ENCODE measurements at places on chromosomes 5 and 9. TPM values are rescaled to one million over a fixed set of nuclear protein-coding genes. Genes with fewer than 3 reads are reported as not detected.
A peak's percentile ranks its signal among the peaks of the same experiment; 100 is the strongest.

DNA sequence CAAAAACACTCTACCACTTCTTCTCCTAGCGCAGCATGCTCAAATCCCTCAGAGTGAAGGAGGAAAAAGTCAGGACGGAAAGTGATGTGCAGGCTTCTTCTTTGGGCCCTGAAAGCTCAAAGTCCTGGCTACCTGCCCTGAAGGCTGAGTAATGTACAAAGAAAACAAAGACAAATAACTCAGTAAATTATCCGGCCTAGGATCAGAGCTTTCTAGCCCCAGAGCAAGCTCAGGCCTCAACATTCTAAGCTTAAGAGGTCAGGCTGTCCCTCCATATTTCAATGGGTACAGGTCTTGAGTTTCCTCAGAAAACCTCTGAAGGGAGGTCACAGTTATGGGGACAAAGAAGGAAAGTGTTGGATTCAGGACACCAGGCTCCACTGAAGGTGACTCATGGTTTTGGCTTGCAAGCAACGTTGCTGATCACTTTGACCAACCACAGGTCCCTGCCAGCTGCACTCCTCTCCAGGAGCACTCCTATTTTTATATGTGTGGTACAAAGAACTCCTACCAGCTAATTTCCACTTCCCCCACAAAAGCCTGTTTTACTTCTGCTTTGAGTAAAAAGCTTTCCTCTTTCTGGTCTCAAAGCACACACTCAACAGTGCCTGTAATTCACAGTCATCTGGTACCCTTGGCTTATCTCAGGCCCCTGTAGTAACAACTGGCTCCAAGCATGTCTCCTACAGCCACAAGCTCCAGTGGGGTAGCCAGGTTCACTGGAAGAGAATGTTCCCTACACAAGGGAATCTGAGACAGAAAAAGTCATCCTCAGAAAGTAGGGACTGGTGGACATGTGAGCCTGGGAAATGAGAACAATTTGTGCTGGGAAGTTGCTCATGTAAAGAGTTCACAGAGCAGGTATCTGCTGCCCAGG lies 115.7 kb downstream of the UGCG start:
- peaks cover 25% of the 10 kb centered on the region for H3K4me1 ChIP-seq
- peak; percentile 58 for DNase-seq
- no peak overlapping the region for H3K4me3 ChIP-seq
- H3K27me3 ChIP-seq = no peaks in the 10 kb centered on the region

GRCh38 chr9:126234681-126235335 lies 91.8 kb upstream of the MVB12B start:
- no peaks in the 10 kb centered on the region for H3K27me3 ChIP-seq
- no peak overlapping the region for H3K27ac ChIP-seq
- H3K4me1 ChIP-seq = no peaks in the 10 kb centered on the region
- DNase-seq = no peak
- H3K4me3 ChIP-seq = no peak overlapping the region

GRCh38 chr9:9790216-9790872 lies 822.5 kb downstream of the PTPRD start:
- no peak overlapping the region for H3K4me3 ChIP-seq
- DNase-seq = no peak
- no peaks in the 10 kb centered on the region for H3K36me3 ChIP-seq

DNA sequence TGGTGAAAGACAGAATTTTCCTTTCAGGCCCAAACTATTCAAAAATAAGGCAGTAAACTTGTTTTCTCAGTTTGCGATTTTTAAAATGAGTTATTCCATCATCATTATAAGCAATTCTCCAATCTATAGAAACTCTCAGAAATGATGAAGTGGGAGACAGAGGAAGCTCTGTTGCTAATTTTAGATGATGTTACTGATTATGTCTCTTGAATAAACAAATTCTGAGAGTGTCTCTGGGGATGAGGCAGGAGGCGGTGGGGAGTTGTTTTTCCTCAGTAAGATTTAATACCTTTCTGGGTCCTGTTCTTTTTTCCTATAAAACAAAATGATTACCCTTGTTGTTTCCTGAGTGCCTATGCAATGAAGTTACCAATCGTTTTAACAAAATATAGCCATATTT lies 43.9 kb upstream of the TEX48 start:
- no peak for DNase-seq
- no peak overlapping the region for H3K4me3 ChIP-seq
- no peaks in the 10 kb centered on the region for H3K36me3 ChIP-seq

DNA sequence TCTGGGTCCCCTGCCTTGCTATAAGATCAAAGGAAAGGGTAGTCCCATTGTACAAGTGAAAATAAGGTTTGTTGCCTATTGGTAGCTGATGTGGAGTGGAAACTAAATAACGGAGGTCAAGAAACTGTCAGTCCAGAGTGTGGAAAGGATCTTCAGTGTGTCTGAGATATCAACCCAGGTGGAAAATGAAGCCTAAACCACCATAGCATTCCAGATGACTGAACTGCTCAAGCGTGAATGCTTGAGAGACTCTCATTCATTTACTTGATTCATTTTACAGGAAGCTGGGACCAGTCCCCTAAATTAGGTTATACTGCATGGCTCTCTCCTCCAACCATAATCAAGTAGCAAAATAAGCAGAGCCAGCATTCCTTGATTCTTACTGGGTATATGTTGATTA lies 116.0 kb upstream of the SLC28A3 start:
- no peaks in the 10 kb centered on the region for H3K4me1 ChIP-seq
- H3K27ac ChIP-seq = no peak overlapping the region
- no peaks in the 10 kb centered on the region for H3K36me3 ChIP-seq
- no peaks in the 10 kb centered on the region for H3K27me3 ChIP-seq

- H3K4me1 ChIP-seq = no peaks in the 10 kb centered on the region
- H3K27ac ChIP-seq = no peak overlapping the region
- no peaks in the 10 kb centered on the region for H3K36me3 ChIP-seq
- H3K4me3 ChIP-seq = no peak overlapping the region
- H3K27me3 ChIP-seq = no peaks in the 10 kb centered on the region
Observed at GRCh38 chr9:129587487-129588262, 33.2 kb downstream of the C9orf50 start.

DNA sequence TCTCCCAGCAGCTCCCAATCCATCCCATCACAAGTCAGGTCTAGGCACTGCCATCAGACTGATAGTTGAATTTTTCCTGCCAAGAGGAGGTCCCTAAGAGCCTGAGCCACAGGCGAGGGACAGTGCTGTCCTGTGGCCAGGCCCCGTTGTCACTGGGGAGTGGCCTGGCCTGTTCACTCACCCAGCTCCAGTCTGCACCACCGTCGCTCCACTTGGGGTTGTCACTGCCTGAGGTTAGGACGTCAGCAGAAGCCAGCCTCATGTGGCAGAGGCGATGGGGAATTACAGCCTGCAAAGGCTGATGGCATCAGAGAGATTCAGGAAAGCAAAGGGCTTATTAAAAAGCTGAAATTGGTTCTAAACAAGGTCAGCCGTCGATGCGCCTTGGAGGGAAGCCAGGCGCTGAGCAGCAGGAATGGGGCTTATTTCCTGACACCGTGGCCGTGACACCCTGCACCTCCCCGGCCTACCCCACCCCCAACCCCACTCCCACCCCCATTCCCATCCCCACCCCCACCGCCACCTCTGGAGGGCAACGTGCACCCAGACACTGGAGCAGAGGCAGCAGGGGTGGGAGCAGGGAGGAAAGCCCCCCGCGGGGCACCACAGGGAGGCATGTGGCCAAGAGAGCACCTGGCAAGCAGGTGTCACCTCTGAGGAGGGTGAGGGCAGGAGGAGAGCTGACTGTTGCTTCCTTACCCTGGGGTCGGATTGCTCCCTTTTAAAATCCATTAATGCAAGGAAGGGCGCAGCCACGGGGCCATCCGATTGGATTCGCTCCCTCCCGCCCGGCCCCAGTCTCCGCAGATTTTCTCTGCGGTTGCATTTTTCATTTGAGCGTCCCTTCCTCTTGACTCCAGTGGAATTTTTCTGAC lies 3.1 kb upstream of the DBH start:
- DNase-seq = no peak
- H3K27me3 ChIP-seq = no peaks in the 10 kb centered on the region
- H3K36me3 ChIP-seq = no peaks in the 10 kb centered on the region
- no peaks in the 10 kb centered on the region for H3K4me1 ChIP-seq
- no peak overlapping the region for H3K27ac ChIP-seq
- H3K4me3 ChIP-seq = no peak overlapping the region

DNA sequence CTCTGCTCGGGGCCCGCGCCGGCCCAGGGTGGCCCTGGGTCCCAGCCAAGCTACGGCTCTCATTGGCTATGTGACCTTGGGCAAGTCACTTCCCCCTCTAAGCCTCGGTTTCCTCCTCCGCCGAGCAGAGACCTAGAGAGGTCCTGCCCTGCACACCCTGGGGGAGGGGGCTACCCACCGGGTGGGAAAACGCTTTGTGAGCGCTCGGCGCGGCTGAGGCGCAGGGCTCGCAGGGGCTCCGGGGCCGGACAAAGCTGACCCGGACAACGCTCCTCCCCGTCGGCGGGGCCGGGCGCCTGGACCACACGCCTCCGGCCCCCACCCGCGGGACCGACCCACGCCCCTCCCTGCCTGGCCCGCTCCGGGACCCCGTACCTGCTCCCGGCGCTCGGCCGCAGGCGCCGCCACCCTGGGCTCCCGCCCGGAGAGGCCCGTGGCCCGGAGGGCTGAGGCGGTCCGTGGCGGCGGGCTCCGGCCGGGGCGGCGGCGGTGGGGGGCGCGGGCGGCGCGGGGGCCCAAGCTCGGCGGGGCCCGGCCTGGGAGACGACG lies 85.7 kb upstream of the MELK start:
- peaks cover 18% of the 10 kb centered on the region for H3K4me1 ChIP-seq
- DNase-seq = peak; percentile 48
- H3K27me3 ChIP-seq = no peaks in the 10 kb centered on the region
- H3K4me3 ChIP-seq = peak overlapping the region; percentile 81
- H3K27ac ChIP-seq = peak overlapping the region; percentile 96
- no peaks in the 10 kb centered on the region for H3K36me3 ChIP-seq

DNA sequence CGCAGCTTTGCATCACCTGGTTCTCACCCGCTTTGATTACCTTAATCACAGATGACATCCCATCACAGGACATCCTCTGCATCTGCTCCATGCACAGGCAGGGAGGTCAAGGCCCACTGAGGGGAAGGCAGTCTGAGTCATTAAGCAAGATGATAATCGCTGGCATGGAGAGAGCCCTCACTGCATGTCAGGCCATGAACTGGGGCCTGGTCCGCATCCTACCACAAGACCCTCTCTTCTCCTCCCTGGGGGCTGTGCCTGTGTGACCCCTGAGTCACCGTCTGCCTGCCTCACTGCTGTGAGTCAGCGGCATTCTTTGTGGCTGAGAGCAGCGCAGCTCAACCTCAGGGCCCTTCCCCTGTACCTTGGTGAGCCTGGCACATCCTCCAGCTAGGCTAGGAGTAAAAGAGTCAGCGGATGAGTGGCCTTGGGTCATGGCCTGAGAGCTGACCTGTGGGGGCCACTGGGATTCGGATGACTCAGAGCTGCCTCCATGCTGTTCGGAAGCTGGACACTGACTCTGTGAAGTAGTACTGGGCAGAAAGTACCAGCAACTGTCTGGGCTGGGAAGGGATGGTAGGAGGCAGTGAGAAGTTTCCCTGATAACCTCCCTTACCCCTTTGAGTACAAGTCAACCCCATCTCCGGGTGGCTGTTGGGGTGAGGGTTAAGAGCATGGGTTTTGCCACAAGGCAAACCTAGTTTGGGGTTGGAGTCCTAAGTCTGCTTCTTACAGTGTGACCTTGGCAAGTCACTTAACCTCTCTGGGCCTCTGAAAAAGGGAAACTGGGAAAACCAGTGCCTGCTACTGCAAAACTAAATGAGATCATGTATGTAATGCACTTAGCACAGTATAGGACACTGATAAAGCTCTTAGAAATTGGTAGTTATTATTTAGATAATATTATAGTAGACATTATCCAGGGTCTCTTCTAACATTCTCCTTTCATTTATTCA lies 14.6 kb upstream of the ARSI start:
- H3K36me3 ChIP-seq = no peaks in the 10 kb centered on the region
- no peak overlapping the region for H3K27ac ChIP-seq
- no peaks in the 10 kb centered on the region for H3K27me3 ChIP-seq
- DNase-seq = no peak

DNA sequence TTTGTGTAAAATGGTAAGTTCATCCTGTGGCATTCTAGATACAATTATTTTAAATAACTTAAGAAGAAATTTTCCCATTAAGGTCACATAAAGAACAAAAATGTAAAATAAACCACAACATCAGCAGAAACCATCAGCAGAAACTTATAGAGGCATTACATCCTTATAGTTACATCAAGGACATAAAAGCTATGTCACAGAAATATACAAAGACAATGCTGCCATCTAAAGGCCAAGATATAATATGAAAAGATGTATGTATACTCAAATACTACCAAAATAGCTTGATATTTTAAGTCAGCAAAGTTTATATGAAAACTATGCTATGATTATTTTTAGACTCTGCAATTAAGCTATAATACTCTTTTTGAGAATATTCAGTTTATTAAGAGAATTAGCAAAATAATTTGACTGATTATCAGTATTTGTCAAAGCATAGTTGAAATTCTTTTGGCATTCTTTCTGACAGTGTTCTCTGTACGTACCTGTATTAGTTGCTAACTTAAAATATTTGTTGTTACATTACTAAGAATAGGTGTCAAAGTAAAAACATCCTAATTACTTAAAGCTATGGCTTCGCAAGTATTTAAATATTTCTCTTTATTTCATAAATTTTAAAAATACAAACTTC lies 36.2 kb downstream of the FBXL17 start:
- H3K4me3 ChIP-seq = no peak overlapping the region
- no peaks in the 10 kb centered on the region for H3K27me3 ChIP-seq
- H3K36me3 ChIP-seq = no peaks in the 10 kb centered on the region
- DNase-seq = no peak

GRCh38 chr5:102853680-102854079 lies 98.6 kb downstream of the PAM start:
- no peaks in the 10 kb centered on the region for H3K27me3 ChIP-seq
- DNase-seq = no peak
- no peak overlapping the region for H3K4me3 ChIP-seq
- no peaks in the 10 kb centered on the region for H3K36me3 ChIP-seq

- no peaks in the 10 kb centered on the region for H3K4me1 ChIP-seq
- H3K27me3 ChIP-seq = no peaks in the 10 kb centered on the region
- peak; percentile 72 for DNase-seq
Observed at GRCh38 chr5:96582343-96582742, 79.8 kb upstream of the CAST start.

GRCh38 chr9:98886691-98887229 lies 56.9 kb upstream of the COL15A1 start:
- no peaks in the 10 kb centered on the region for H3K4me1 ChIP-seq
- no peak overlapping the region for H3K27ac ChIP-seq
- H3K36me3 ChIP-seq = no peaks in the 10 kb centered on the region
- H3K4me3 ChIP-seq = no peak overlapping the region

- H3K27me3 ChIP-seq = no peaks in the 10 kb centered on the region
- H3K27ac ChIP-seq = peak overlapping the region; percentile 70
- H3K36me3 ChIP-seq = no peaks in the 10 kb centered on the region
- DNase-seq = peak; percentile 85
- no peaks in the 10 kb centered on the region for H3K4me1 ChIP-seq
Observed at GRCh38 chr5:93620487-93621326, 37.7 kb downstream of the NR2F1 start.

SPEF2 gene
- 2.5 TPM for total RNA-seq

KIF3A gene
- 1.5 TPM for total RNA-seq

CRHBP gene
- total RNA-seq = 8.3 TPM

CDH9 gene
- total RNA-seq = not detected

ENTPD8 gene
- total RNA-seq = 127 TPM

LMNB1 gene
- 18.8 TPM for total RNA-seq

Data from Peyer's patch (tissue), 4 donors.